ENCODE measurements at places on chromosomes 11 and 22. TPM values are rescaled to one million over a fixed set of nuclear protein-coding genes. Genes with fewer than 3 reads are reported as not detected.

DNA sequence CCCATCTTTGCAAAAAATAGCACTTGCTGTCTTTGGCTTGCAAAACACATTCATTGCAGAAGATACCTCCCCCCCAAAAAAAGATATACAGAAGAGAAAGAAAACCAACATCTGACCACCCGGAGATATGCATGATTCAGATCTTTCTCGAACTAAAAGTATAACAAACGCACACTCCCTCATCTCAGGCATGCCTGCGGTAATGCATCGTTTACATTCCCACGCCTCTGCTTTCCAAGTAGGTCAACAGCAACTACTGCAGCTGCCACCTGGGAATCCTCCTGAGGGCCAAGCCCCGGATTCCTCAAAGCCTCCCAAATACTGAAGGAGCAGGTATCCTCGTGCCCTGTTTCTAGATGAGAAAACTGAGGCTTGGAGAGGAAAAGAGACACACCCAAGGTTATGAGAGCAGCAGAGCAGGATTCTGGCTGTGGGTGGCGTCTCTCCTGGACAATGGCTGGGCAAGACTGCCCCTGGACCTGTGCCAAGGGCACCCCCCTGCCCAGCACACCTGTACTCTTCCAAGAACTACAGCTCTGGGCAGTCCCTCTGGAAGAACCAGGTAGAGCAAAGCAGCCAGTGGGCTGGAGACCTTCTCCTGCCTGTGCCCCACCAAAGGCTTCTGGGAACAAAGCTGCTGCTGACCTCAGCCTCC, 38.1 kb downstream of the NUP50 start:
- no peak for DNase-seq

MS4A6E gene
- 7.2 TPM for polyA plus RNA-seq

GRCh38 chr11:43579919-43580276, 100.6 kb upstream of the HSD17B12 start:
- DNase-seq = no peak

C22orf31 gene
- polyA plus RNA-seq = not detected

All from spleen (tissue), 13 donors.